ENCODE measurements at places on chromosomes 5 and 9.

DNA sequence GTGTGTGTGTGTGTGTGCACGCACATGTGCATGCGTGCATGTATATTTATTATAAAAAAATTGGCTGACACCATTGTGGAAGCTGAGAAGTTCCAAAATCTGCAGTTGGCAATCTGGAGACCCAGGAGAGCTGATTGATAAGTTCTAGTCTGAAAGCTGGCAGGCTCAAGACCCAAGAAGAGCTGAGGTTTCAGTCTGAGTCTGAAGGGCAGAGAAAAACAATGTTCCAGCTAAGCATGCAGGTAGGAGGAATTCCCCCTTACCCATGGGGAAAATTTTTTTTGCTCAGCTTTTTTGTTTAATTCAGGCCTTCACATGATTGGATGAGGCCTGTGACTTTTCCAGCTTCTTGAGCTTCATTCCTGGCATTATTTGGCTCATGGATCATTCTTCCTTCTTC is 31.2 kb upstream of the ACTBL2 start:
- DNase-seq = no peak

- no peak for DNase-seq
These were observed 78.0 kb downstream of the OTULIN start for GRCh38 chr5:14742498-14742897.

GRCh38 chr5:35832762-35833161 is 23.9 kb upstream of the IL7R start:
- no peak for DNase-seq

DNA sequence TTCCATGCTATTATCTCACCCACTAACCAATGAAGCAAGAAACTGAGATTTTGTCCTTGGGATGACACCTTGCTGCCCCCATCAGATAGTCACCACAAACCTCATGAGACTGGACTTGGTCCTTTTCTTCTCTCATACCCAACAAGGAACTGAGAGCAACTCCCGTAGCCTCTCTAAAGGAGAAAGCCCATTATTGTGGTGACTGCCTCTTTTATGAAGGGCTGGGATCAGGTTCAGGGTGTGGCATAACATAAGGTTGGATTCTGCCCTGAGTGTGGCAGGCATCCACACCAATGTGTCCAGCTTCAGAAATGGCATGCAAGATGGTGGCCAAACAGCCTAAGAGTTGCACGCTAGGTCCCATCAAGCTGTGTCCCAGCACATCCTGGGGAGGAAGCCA is 1.3 kb upstream of the ACTL7A start:
- no peak for DNase-seq

- no peak for DNase-seq
These were observed 136.5 kb downstream of the PRR16 start for GRCh38 chr5:120600639-120601038.

DNA sequence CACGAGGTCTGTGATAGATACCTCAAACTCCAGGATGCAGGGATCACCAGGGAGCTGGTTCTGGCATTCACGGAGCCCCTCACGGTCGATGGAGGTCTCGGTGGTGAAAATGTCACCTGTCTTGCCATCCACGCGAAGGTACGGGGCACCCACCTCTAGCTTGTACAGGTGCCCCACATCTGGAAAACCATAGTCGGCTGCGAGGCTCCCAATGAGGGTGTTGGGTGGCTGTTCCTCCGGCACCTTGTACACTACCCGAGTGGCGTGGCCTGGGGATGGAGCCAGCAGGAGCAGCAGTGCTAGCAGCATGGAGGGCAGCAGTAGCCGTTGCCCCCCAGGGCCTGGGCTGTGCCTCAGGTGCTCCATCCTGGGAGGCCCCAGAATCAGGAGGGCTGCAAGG is 9.2 kb downstream of the PCDH1 start:
- DNase-seq = no peak

GRCh38 chr5:1415059-1415425 is 30.2 kb downstream of the SLC6A3 start:
- no peak for DNase-seq

DNA sequence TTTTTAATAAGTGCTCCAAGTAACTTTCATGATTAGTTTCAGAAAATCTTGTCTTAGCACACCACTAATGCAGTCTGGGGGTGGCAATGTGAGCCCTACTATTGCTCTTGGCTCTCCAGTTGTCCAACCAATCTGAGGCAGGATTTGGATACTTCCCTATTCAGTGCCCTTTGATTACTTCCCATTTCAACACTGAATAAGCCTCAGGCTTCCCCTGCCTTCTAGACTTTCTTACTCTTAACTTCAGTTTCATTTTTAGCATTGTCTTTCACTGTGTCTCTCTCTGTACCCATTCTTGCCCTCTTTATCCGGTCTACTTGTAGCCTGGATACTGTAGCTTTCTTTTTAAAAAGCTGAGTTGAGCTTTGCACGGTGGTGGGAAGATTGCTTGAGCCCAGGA is 186.1 kb downstream of the C9orf152 start:
- DNase-seq = no peak

- no peak for DNase-seq
These were observed 359.2 kb upstream of the ZNF462 start for GRCh38 chr9:106503759-106504158.

DNA sequence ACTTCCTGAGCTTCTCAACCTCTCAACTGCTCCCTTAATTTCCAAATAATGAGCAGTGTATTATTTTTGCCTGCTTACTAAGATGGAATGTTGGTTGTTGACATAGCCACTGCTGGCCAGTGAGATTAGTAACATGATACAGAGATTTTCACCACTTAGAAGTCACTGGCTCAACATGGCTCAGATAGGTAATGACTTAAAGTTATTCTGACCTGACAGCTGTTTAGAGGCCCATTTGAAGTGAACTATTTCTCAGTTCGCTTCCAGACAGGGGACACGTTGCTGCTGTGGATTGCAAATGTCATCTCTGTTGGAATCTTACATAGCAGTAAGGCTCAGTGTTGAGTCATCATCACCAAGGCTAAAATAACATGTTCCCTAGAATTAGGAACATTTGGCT is 490.2 kb downstream of the TLE4 start:
- DNase-seq = peak; percentile 72

DNA sequence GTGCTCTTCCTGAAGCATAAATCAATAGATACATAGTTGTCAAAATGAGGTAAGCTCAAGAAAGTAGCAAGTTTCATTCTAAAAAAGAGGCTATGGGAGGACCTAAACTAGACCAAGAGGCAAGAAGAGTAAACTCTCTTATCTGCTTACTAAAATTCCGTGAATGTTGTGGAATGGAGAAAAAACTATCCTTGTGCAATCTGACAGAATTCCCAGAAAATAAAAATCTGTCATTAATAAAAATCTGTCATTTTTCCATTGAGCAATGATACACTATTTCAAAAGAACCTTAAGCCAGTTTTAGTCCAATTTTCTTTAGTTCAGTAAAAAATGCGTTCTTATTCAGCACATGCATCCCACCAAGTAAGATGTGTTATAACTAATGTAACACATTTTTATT is 15.9 kb upstream of the FANCC start:
- no peak for DNase-seq

DNA sequence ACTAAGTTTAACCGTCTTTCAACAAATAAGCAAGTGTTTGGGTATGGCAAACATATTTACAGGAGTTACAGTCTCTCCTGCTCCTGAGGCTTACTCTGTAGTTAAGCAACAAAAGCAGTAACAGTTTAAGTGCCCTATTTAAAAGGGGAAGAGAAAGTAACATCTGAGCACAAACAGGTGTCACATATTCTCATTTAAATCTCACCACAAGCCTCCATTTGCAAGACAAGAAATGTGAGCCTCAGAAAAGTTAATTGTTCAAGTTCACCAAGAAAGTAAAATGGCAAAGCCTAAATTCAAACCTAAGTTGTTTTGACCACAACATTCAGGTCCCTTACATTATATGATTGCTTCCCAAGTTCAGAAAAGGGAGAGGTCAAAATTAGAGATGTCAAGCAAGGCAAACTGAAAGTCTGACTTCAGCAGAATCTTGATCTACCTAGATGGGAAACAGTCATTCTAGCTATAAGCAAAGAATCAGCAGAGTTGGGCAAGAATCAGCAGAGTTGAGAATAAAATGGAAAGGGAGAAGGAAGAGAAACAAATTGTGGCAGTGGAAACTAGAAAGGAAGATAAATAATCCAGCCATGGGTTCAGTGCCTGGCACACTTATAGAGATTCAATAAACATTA is 93.4 kb downstream of the STRBP start:
- no peak for DNase-seq

GRCh38 chr5:173623296-173623771 is 6.9 kb upstream of the BOD1 start:
- DNase-seq = no peak

DNA sequence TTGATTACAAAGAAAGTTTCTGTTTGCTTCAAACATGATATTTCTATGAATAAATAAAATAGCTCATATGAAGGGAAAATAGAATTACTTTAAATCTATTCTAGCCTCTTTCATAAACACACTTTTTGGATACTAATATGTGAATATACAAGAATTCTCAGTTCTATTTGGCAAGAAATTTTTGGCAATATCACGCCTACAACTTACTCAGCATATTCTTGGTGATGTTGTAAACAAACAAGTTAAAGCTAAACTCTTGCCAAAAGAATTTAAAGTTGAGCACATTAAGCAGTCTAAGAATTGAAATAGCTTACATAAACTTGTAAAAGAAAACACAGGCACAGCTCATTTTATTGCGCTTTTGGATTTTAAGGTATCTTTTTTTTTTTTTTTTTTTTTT is 209.8 kb downstream of the CDH12 start:
- DNase-seq = no peak

DNA sequence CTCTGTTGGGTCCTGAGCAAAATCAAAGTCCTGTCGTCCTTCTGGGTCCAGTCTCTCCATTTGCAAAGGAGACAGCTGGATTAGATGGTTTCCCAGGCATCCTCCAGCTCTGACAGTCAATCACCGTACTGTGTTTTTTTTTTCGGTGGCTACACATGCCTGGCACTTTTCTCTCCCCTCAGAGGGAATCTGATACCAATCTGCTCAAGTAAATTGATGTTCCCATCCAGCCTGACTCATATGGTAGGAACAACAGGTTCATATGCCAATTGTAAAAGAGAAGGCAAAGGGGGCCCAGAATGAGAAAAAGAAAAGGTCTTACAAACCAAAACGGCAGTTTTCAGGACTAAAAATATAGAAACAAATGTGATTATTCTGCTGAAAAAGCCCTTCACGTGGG is 1.2 kb downstream of the FBXO10 start:
- DNase-seq = no peak

DNA sequence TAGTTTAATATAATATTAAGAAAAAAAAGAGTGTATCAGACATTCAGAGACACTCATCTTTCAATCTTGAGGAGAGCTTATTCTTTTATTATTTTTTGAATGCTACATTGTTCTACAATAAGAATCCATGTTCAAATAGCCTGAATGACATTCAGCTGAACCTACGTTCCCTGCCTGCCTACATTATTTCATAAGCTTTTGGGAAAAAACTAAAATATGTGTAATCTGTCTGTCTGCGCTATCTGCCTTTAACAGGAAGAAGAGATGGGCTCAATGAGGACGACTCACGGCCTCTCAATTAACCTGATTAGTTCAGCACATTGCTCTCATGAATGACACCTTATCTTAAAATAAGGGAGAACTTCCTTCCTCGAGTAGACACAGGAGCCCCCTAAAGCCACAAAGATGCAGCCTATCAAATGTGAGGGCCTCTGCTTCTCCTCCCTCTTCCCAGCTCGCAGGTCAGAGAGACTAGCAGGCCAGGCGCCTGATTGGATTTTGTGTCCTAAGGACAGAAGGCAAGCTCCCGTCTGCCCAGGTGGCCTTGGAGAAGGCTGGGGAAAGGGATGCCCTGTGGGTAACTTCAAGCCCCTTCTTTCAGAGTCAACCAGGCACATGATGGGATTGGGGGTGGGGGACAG is 37.8 kb downstream of the EBF1 start:
- peak; percentile 13 for DNase-seq

DNA sequence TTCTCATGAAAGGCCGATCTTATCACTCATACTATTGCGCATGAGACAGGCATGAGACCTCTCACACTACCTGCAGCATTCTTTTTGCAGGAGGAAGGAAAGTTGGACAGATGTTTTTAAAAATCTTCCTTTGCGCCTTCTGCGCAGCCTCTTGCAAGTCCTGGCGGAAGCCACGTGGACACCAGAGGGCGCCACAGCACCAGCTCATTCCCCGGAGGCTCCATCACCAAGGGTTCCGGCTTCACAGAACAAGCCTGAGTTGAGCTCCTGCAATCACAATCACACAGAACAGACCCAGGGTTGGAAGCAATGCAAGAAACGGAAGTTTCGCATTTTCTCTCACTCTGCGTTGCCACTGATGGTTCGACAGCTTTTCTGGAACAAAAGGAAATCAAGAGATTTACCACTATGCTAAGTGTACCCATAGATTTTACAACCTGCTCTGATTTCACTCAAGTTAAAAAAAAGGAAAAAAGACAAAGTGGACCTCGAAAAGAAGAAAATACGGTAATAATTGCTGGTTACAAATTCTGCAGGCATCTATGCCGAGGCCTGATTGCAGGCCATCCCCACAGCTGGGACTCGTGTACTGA is 304.7 kb upstream of the MSX2 start:
- peak; percentile 90 for DNase-seq

DNA sequence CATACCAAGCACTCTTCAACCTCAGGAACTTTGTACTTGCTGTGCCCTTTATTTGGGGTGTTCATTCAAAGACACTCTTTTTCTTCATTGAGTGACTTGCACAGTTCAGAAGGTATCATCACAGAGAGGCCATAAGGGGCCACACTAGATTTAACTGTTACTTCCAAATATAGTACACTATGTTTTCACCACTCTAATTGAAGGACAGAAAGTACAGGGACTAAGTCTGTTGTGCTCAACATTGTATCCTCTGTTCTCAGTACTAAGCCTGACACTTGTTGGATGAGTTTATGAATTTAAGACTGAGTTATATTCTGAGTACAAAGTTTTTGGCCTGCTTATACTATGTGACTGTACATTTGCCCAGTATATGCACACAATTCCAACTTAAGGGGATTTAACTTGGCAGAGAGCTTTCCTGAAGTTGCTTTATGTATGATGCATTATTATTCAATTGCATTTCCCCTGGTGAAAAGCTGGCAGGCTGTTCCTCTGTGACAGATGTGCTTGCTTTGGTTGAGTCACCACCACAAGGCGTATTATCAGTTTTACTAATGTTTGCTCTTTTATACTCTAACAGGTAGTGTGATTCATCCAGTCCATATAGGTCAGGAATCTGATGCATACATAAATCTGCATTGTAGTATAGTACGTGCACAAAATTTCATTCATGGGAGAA is 714.8 kb downstream of the TLR4 start:
- DNase-seq = no peak

DNA sequence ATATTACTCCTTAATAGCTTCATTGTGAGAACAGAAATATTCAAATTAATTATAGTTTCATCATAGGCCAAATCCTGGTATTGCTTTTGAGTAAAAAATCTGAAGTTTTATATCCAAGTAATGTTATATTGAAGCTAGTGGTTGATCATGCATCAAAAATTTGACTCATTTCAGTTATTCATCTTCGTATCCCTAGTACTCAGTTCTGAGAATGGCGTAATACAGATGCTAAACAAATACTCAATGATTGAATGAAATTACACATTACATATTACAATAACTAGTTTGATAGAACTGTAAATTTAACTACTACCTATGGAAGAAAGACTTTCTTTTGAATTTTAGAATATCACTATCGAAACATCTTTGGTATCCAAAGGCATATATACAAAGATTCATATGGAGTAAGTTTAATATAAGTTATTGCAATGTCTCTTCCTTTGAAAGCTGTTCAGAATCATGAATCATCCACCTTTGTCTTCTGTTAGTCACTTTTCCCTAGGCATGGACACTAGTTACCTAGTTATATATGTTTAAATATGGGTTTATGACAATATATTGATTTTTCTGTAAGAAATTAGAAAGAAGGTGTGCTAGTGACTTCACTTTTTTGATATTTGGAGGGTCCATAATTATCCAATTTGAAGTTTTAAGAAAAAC is 5.0 kb upstream of the ZNF462 start:
- DNase-seq = no peak
